Fibroblast of skin of left quadriceps (primary cell): ENCODE measurements at places on chromosomes 5 and 9.

DNA sequence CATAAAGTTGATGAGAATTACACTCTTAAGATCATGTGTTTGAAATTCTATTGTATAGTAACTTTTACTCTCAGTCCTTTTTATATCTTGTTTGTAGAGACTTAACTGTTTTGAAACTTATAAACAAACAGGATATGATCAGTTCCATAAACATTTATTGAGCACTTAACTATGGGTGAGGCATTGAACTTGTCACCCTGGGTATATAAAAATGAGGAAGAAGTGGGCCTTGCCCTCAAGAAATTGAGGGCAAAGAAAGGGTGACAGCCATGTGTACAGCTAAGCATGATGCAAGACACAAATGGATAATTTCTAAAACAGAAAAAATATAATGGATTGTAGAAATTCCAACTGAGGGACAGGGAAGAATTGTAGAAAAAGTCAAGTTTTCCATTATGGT is 15.7 kb downstream of the UNC13B start:
- DNase-seq, result no peak

GRCh38 chr5:14676320-14676719 is 11.8 kb downstream of the OTULIN start:
- DNase-seq, result no peak

DNA sequence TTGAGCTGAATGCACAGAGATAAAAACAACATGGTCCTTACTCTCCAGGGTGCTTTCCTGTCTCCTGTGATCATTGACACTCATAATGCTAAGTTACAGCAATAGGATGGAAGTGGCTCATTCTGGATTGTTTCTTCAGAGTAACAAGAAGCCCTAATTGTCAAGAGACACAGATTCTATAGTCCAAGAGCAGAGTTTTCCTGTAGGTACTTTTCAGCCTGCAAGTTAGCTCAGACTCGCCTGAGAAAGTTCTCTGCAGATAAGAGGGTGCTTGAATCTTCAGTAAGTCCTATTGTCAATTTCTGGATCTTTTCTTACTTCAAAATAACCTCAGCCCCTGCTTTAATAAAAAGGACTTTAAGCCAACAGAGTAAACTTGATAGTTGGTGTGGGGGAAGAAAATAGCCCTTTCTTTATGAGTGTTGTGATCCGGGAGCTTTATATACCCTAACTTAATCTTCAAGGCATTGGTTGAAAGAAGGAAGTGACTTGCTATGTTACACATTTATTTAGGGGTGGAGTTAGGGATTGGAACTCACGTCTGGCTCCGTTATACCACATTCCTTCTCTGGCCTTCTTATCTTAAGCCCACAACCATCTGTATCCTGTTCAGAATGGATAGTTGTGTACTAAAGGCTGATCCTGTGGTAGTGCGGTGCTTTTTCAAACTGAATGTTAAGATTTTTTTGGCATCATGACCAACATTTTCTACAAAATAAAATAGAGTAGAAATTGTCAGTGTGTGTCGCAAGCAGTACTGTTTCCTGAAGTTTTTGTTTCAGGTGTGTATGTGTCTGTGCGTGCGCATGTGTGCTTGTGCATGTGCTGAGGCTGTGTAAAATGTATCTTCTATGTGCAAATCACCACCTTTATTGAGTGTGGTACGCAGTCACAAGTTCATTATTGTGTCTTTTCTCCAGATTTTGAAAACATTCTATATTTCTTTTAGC is 173.9 kb downstream of the WDR70 start:
- DNase-seq, result peak; percentile 38

GRCh38 chr5:53426512-53426830 is 54.0 kb upstream of the FST start:
- no peak for DNase-seq

GRCh38 chr9:134231330-134231745 is 67.0 kb upstream of the RNU6ATAC start:
- no peak for DNase-seq

- no peak for DNase-seq
These were observed 253.3 kb downstream of the CTNND2 start for GRCh38 chr5:11650936-11651335.

GRCh38 chr9:133528876-133529241 is 4.1 kb upstream of the MYMK start:
- no peak for DNase-seq

- no peak for DNase-seq
These were observed 67.1 kb downstream of the SIL1 start for GRCh38 chr5:139131062-139131461.

GRCh38 chr9:89609426-89610006 is 4.7 kb downstream of the GADD45G start:
- DNase-seq, result no peak

DNA sequence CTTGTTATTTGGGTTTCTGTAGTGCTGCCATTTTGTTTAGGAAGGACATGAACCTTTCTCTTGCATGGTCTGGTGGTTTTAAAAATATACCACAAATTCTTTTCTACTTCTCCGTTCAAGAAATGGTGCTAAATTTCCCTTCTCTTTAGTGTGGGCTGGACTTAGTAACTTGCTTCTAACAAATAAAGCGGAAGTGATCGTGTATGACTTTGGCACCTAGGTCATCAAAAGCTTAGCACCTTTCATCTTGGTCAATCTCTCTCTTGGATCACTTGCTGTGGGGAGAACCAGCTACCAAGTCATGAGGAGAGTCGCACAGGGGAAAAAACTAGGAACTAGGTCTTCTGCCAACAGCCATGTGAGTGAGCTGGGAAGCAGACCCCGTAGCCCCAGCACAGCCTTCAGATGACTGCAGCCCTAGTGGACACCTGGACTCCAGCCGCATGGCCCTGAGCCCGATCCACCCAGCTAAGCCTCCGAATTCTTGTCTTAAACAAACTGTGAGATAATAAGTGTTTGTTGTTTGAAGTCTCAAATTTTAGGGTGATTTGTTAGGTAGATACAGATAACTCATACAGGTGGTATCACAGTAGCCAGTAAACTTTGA is 87.7 kb upstream of the CKMT2 start:
- no peak for DNase-seq

GRCh38 chr5:163910226-163910625 is 404.8 kb downstream of the MAT2B start:
- DNase-seq, result no peak

- DNase-seq, result no peak
These were observed 490.9 kb downstream of the GADD45G start for GRCh38 chr9:90095682-90096081.
